ENCODE measurements at places on chromosomes 3 and 15.

DNA sequence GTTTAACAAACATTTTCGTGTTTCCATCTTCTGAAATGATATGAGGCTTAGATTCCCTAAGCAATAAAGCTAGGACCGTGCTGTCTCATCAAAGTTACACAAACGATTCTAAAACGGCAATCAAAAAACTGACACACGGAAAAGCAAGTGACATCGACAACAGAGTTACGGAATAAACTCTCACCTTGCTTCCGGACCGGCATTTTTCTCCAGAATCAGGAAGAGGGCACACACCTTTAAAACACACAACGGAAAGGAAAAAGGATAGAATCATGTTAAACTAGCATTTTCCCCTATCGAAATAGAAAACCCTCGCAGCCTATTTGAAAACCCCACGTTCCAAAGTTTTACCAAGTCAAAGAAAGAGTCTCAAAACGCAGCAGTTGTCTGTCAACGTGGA, 1.4 kb downstream of the DLG1 start:
- no peak for DNase-seq

DNA sequence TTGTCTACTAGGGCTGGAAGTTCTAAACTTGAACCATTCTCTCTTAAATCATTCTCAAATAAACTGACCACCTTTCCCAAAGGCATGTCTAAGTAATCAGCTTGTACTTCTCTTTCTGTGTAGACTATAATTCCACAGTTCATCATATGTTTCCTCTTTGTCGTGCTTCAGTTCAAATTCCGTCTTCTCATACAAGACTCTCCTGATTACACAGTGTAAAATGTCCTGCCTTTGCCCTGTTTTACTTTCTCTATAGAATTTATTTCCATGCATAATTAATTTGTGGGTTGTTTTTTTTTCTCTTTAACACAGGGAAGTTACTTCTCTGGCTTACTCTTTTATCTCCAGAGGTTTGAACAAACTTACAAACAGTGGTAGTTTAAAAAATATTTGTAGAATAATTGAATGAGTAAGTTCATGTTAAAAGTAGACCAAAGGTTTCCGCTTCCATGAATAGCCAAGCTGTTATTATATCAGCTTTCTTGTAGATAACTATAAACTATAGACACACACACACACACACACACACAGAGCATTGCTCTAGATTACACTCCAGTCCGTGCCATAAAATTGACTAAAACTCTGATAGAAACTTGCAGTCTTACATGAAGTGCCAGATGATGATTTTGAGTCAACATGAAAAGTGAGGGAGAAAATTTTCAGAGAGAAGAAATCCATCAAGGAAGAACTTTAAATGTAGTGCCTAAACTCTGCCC, 119.0 kb downstream of the SUCNR1 start:
- no peak for DNase-seq

DNA sequence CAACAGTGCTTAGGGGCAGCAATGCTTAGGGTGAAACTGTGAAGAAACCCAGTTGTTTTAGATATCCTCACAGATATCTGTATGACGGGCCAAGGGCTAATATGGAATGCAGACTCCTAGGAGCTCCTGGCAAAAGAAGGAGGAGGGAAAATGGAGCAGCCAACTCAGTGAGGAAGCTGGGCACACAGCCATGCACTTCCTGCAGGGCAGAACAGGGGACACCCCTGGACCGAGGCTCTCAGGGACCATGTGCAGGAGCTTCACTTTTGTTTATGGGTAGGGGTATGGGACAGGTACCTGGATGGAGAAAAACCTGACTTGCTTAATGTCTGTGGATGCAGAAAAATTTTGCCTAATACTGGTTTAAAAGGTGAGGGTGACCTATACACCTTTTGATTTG, 20.2 kb downstream of the NIPA1 start:
- no peak for DNase-seq

- DNase-seq, result no peak
Measured at GRCh38 chr15:32641517-32642059, at the start of gene SCG5. Gene SCG5 (plus strand): TSS chr15:32641710. CDS start chr15:32643593, 1,883 bp downstream.

DNA sequence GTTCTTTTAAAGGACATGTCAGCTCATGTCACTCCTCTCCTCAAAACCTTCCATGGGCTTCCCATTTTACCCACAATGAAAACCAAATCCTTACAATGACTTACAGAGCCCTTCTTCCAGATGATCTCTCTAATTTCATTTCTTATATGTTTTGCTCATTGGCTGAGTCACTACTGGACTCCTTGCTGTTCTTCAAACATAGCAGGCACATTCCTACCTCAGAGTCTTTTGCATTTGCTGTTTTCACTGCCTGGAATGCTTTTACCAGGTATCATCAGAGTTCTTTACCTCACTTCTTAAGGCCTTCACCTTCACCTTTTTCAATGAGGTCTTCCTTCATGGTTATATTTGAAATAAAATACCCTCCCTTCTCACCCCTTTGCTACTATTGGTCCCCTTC, 57.3 kb downstream of the NECTIN3 start:
- no peak for DNase-seq

GRCh38 chr3:117671722-117672318, 962.2 kb downstream of the TUSC7 start:
- no peak for DNase-seq

- DNase-seq, result no peak
Measured at GRCh38 chr15:48851956-48852355, 26.0 kb upstream of the EID1 start.

DNA sequence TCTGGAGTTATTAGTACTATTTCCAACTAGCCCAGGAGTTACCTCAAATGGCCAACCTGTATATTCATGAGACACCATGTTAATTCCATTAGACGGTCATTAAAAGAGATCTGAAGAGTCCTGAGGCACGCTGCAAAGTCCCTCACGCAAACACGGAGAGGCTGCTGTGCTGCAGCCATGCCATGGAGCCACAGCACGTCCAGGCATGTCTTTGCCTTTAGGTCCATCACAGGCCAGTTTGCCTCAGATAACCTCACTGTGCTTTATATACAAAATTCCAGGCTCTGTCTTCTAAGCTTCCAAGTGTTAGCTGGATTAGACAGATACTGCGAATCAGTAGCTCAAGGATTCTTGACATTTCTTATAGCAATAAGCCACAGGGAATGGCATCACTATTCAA, 9.8 kb upstream of the PLAAT1 start:
- DNase-seq, result no peak

- DNase-seq, result no peak
Measured at GRCh38 chr3:23232016-23232415, 28.9 kb downstream of the UBE2E2 start.

DNA sequence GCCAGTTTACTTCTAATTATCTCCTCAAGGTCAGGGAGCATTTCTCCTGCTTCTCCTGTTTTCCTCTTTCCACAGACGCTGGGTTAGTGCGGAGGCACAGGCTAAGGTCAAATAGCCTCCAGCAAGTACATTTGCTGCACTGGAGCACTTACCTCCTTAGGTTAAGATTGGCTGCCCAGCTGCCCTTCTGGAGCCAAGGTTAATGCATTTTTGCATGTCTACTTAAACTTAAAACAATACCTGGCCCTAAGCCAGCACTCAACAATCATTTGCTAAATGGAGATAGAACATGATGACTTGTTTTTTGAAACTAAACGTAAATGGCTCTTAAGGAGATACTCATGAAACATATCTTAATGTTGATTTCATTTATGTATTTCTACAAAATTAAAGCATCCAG, 83.5 kb downstream of the SSR3 start:
- DNase-seq, result no peak

- no peak for DNase-seq
Measured at GRCh38 chr3:30895329-30895728, 868 bp upstream of the GADL1 start.

DNA sequence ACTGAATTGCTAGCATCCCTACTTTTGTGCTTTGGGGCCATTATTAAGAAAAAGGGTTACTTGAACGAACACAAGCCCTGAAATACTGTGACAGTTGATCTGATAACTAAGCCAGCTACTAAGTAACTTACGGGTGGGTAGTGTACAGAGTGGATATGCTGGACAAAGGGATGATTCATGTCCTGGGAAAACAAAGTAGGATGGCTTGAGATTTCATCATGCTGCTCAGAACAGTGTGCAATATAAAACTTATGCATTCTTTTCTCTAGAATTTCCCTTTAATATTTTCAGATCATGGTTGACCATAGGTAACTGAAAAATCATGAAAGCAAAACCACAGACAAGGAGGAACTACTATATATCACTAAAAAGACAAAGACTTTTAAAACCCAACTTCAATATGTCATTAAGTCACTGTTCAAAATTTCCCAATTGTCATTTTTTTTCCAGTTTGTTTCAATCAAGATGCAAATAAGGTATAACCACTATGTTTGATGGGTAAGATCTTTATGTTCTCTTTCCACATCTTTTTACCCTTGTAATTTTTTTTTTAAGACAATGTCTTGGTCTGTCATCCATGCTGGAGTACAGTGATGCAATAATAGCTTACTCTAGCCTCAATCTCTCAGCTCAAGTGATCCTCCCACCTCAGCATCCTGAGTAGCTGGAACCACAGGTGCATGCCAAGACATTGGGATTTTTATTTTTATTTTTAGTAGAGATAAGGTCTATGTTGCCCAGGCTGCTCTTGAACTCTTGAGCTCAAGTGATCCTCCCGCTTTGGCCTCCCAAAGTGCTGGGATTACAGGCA, 67.7 kb downstream of the IFT80 start:
- no peak for DNase-seq

GRCh38 chr15:37142371-37142770, 42.0 kb upstream of the MEIS2 start:
- DNase-seq, result no peak

DNA sequence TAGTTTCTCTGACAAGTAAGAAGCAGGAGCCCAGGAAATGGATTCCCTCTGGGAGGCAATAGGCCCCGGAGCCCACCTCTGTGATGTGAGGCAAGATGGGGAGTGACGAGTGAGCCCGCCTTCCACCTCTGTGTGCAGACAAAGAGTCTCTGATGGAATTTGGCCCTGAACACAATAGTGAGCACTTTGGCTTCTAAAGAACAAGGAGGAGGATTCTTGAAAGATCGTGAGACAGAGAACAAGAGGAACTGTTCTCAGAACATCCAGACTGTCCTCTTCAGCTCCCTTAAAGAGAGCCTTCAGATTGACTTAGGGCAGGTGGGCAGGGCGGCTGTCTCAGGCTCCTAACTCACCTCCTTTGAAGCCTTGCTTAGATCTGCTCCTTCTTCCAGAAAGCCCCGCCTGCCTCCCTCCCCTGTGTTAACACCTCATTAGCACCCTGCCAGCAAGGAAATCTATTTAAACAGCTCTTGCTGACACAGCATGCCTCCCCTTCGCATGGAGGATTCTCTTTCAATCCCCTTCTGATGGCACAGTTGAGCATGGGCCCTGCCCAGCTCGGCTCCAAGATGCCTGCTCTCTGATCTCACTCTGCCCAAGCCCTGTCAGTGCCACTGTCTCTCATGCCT, 430.3 kb downstream of the NTRK3 start:
- no peak for DNase-seq

GRCh38 chr3:37620071-37620635, 241.5 kb upstream of the CTDSPL start:
- DNase-seq, result no peak

- no peak for DNase-seq
Measured at GRCh38 chr15:57747206-57747896, 40.8 kb downstream of the POLR2M start.

GRCh38 chr15:90558171-90558573, 28.4 kb downstream of the CRTC3 start:
- no peak for DNase-seq

- no peak for DNase-seq
Measured at GRCh38 chr3:26064297-26064696, 274.4 kb downstream of the OXSM start.

- DNase-seq, result no peak
Measured at GRCh38 chr15:69074843-69075224, 60.3 kb downstream of the NOX5 start.

GRCh38 chr3:30343067-30343831, 263.2 kb upstream of the TGFBR2 start:
- DNase-seq, result no peak

DNA sequence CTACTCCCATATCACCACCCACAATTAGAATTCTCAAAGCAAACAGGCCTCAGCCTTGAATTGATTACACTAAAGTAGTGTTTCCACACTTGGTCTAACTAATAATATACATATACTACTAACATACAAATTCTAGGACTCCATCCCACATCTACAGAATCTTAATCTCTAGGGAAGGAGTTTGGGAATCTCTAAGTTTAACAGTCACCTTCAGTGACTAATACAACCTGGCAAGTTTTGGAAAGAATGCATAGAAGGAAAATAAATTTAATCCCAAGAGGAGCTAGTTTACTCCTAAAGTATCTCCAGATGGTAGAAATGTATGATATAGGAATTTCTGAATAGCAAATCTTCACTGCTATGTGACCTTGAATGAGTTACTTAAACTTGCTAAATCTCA, 9.1 kb downstream of the CLPX start:
- DNase-seq, result no peak

DNA sequence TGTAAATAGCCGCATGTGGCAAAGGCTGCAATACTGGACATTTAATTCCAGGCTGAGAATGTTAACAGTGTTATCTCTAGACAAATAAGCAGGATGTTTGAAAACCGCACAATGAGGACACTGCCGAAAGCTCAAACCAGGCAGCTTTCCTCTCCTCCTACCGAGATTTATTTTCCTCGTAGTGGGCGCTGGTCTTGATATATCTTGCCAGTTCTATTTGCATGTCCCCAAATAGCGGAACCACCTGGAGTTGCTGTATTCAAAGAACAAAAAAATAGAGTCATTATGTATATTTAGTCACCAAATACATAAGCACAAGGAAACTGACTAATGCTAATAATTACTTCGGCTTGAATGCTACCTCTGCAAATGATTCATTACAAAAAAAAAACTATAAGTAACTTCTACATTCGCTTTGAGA, 46.5 kb downstream of the CYFIP1 start:
- DNase-seq, result no peak

DNA sequence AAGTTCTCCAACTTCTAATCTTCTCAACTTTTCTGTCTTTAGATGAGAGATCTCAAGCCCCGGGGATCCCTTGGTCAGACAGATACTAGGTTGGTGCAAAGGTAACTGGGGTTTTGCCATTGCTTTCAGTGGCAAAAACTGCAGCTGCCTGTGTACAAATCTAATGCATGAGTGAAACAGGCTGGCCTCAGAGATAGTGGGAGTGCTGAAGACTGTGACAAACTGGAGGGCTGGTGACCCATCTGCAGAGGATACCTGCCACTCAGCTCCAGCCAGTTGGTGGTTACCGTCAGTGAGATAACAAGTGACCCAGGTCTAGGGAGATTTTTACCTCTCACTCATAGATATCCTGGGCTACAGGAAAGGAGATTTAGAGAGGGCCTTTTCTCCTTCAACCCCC, 85.7 kb downstream of the RYR3 start:
- DNase-seq, result no peak

Data from activated CD4-positive, alpha-beta T cell treated with anti-CD3 and anti-CD28 coated beads, Interleukin-2, amount 50 U/mL, for 24 hours (primary cell).